ENCODE measurements at places on chromosomes 12 and 14. TPM values are rescaled to one million over a fixed set of nuclear protein-coding genes. Genes with fewer than 3 reads are reported as not detected.

DNA sequence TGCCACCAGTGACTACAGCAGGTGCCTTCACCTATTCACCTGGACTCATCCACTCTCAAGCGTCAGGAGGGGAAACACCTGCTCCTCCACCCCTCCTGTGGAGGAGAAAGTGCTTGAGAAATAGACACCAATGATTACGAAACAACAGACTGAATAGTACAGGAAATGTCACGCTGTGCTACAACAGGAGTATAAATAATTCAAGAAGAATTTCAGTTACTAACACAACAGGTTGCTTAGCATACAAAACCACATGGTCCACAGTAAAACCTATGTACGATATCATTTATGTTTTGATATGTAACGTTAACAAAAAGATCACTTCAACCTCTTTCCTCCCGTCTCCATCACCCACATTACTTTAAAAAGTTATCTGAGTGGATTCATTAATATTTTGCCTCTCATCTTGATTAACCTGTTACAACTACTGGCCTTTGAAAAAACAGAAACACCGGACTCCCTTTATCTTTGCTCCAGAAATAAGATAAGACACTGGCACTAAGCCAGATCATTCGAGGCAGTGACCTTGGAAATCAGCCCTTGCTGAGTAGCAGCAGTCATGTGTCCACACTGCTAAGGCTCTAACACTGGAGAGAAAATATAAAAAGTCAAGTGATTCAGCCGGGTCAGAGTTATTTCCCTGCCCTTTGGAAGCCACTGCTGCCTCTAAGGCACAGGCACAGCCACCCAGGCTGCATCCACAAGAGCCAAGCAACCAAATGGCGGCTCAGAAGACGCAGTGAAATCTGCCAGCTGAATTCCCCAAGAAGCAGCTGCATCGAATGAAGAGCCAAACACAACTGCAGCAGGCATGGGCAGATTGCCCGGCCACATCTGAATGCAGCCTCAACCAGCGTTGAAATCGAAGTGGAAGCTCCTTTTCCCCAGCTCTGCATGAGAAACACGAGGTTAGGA lies 40.9 kb downstream of the NT5DC3 start:
- H3K36me3 ChIP-seq = peaks cover 6% of the 10 kb centered on the region
- no peaks in the 10 kb centered on the region for H3K27me3 ChIP-seq
- peaks cover 24% of the 10 kb centered on the region for H3K4me1 ChIP-seq
- peak overlapping the region; percentile 36 for H3K27ac ChIP-seq
- no peak overlapping the region for H3K4me3 ChIP-seq
- no peak for DNase-seq

The TSPAN8 gene
- total RNA-seq = 14.7 TPM

- no peaks in the 10 kb centered on the region for H3K4me1 ChIP-seq
- DNase-seq = no peak
- H3K27ac ChIP-seq = no peak overlapping the region
- no peaks in the 10 kb centered on the region for H3K36me3 ChIP-seq
- no peaks in the 10 kb centered on the region for H3K27me3 ChIP-seq
Measured at GRCh38 chr14:103172921-103173320, 49.7 kb downstream of the TNFAIP2 start.

DNA sequence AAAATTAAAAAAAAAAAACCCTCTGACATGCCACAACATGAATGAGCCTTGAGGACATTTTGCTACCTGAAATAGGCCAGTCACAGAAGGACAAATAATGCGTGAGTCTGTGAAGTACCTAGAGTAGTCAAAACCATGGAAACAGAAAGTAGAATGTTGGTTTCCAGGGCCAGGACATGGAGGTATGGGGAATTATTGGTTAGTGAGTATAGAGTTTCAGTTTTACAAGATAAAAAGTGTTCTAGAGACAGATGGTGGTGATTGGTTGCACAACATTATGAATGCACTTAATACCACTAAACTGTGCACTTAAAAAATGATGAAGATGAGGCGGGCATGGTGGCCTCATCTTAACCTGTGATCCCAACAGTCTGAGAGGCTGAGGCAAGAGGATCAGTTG lies 47.6 kb upstream of the ZFP36L1 start:
- no peak for DNase-seq
- no peaks in the 10 kb centered on the region for H3K36me3 ChIP-seq
- H3K4me3 ChIP-seq = no peak overlapping the region

DNA sequence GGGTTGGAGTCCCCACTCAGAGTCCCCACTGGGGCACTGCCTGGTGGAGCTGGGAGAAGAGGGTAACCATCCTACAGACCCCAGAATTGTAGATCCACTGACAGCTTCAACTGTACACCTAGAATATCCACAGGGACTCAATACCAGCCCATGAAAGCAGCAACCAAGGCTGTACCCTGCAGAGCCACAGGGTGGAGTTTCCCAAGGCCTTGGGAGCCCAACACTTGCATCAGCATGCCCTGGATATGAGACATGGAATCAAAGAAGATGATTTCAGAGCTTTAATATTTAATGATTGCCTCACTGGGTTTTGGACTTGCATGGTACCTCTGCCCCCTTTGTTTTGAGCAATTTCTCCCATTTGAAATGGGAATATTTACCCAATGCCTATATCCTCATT lies 80.4 kb downstream of the RASSF9 start:
- no peaks in the 10 kb centered on the region for H3K36me3 ChIP-seq
- no peaks in the 10 kb centered on the region for H3K27me3 ChIP-seq
- no peak overlapping the region for H3K4me3 ChIP-seq
- H3K4me1 ChIP-seq = no peaks in the 10 kb centered on the region
- H3K27ac ChIP-seq = no peak overlapping the region
- no peak for DNase-seq

DNA sequence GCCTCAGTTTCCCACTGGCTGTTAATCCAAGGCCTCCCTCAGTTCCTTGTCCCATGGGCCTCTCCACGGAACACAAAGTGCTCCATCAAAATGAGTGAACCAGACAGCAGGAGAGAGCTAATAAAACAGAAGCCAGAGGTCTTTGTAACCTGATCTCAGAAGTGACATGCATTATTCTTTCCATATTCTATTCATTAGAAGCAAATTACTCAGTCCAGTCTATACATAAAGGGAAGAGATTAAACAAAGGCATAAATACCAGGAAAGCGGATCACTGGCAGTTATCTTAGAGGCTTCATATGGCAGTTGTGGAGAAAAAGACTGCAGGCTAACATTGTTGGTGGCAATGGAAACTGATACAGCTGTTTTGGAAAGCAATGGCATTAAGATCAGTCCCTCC lies 170.6 kb upstream of the GARIN6 start:
- no peak overlapping the region for H3K27ac ChIP-seq
- no peaks in the 10 kb centered on the region for H3K4me1 ChIP-seq
- H3K27me3 ChIP-seq = no peaks in the 10 kb centered on the region
- H3K36me3 ChIP-seq = no peaks in the 10 kb centered on the region

GRCh38 chr12:110244829-110245228 lies 36.2 kb upstream of the ATP2A2 start:
- no peak for DNase-seq
- H3K4me3 ChIP-seq = no peak overlapping the region
- no peaks in the 10 kb centered on the region for H3K36me3 ChIP-seq
- peaks cover 34% of the 10 kb centered on the region for H3K4me1 ChIP-seq
- H3K27me3 ChIP-seq = no peaks in the 10 kb centered on the region
- H3K27ac ChIP-seq = no peak overlapping the region

The CCDC175 gene
- total RNA-seq = not detected

DNA sequence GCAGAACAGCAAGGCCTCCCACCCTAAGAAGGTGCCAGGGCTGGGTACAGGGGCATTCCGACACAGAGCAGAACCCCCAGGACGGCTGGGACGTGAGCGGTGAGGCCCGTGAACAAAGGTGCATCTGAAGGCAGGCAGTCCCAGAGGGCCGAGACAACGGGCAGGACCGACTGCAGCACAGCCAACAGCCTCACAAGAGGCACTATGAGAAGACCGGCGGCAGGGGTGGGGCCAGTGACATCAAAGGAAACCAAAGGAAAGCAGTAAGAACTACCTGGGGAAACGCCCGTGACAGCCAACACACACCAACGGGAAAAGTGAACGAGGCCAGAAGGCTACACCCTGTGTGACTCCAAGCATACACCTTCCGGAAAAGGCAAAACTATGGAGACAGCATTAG lies 9.1 kb downstream of the BTBD6 start:
- H3K36me3 ChIP-seq = peaks cover 21% of the 10 kb centered on the region
- DNase-seq = no peak
- no peaks in the 10 kb centered on the region for H3K4me1 ChIP-seq
- no peaks in the 10 kb centered on the region for H3K27me3 ChIP-seq

- DNase-seq = no peak
- H3K4me1 ChIP-seq = peaks cover 33% of the 10 kb centered on the region
- peak overlapping the region; percentile 25 for H3K4me3 ChIP-seq
- H3K36me3 ChIP-seq = no peaks in the 10 kb centered on the region
- no peaks in the 10 kb centered on the region for H3K27me3 ChIP-seq
Measured at GRCh38 chr12:122422730-122423257, 325 bp upstream of the CLIP1 start.

The BCAT1 gene
- 65.3 TPM for total RNA-seq

The LTB4R2 gene
- total RNA-seq = 6.2 TPM

The SLC7A7 gene
- 120 TPM for total RNA-seq

- no peak for DNase-seq
- H3K36me3 ChIP-seq = no peaks in the 10 kb centered on the region
- H3K4me1 ChIP-seq = no peaks in the 10 kb centered on the region
- H3K4me3 ChIP-seq = no peak overlapping the region
- peak overlapping the region; percentile 33 for H3K27ac ChIP-seq
Measured at GRCh38 chr12:105485921-105486320, 155.4 kb downstream of the C12orf75 start.

DNA sequence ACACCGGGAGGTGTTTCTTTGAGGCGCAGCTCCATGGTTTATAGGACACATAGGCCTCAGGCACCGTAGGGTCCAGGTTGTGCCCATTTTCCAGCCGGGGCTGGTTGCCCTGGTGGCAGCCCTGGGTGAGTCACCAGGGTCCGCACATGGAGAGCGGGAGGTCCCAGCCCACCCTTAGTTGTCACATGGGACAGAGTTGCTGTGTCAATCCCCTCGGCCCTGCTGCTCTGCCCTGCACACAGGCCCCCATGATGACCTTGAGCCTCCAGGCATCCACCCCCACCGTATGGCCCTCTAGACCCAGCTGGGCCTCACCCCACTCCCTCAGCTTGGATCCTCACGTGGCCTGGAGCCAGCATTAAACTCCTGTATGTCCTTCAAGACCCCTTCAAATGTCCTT lies 7.7 kb downstream of the TRMT61A start:
- H3K36me3 ChIP-seq = peaks cover 33% of the 10 kb centered on the region
- peaks cover 17% of the 10 kb centered on the region for H3K4me1 ChIP-seq
- H3K4me3 ChIP-seq = no peak overlapping the region
- no peaks in the 10 kb centered on the region for H3K27me3 ChIP-seq
- no peak for DNase-seq
- no peak overlapping the region for H3K27ac ChIP-seq

DNA sequence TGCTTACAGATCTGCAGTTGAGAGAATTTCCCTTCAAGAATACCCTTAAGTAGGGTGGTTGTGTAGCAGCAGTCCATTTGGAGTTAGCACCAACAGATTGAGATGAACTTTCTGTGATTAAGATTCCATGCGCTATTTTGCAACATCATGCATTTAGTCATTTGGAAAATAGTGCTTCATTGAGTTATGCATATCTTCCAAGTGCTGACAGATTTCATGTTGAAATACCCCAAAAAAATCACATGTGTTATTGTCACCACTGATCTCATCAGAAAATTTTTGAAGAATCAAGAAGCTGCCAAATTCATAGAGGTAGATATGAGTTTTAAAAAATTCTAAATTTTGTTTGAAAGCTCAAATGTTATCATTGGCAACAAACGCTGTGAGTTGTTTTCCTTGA lies 35.5 kb upstream of the OSBPL8 start:
- no peak for DNase-seq
- no peaks in the 10 kb centered on the region for H3K36me3 ChIP-seq
- no peak overlapping the region for H3K27ac ChIP-seq
- no peak overlapping the region for H3K4me3 ChIP-seq

- H3K27ac ChIP-seq = no peak overlapping the region
- no peaks in the 10 kb centered on the region for H3K36me3 ChIP-seq
- H3K4me3 ChIP-seq = no peak overlapping the region
- no peaks in the 10 kb centered on the region for H3K4me1 ChIP-seq
Measured at GRCh38 chr12:58443273-58443980, 476.9 kb downstream of the LRIG3 start.

GRCh38 chr12:90460681-90461080 lies 494.3 kb downstream of the CCER1 start:
- no peaks in the 10 kb centered on the region for H3K36me3 ChIP-seq
- H3K27me3 ChIP-seq = no peaks in the 10 kb centered on the region
- H3K4me1 ChIP-seq = no peaks in the 10 kb centered on the region
- H3K4me3 ChIP-seq = no peak overlapping the region
- H3K27ac ChIP-seq = no peak overlapping the region
- DNase-seq = no peak

DNA sequence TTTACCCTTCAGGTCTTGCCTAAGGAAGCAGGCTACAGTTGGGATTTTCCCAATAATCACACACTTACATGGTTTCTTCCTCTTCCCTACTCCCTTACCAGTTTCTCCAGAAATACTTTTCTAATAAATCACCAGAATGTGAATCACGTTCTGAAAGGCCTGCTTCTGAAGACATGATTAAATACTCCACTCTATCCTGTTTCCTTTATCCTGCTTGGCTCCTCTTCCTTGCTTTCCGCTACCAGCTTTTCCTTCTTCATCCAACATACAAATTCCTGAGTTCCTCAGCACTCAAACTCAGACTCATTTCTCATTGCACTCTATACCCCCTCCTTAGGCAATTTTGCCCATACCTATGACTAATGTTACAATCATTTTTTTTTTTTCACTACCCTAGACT lies 118.3 kb downstream of the MGAT4C start:
- no peak overlapping the region for H3K4me3 ChIP-seq
- no peaks in the 10 kb centered on the region for H3K27me3 ChIP-seq
- DNase-seq = no peak
- H3K36me3 ChIP-seq = no peaks in the 10 kb centered on the region

GRCh38 chr12:107557026-107557425 lies 128.6 kb upstream of the PWP1 start:
- H3K27me3 ChIP-seq = no peaks in the 10 kb centered on the region
- H3K27ac ChIP-seq = no peak overlapping the region
- H3K4me3 ChIP-seq = no peak overlapping the region
- no peaks in the 10 kb centered on the region for H3K36me3 ChIP-seq
